Kidney (tissue), 22 donors: ENCODE measurements at places on chromosomes 12 and 14. TPM values are rescaled to one million over a fixed set of nuclear protein-coding genes. Genes with fewer than 3 reads are reported as not detected.
A peak's percentile ranks its signal among the peaks of the same experiment; 100 is the strongest.

- DNase-seq, result no peak
Measured at GRCh38 chr14:35340616-35341453, 48.7 kb downstream of the PSMA6 start.

GRCh38 chr14:94517248-94517640, 8.0 kb upstream of the SERPINA12 start:
- DNase-seq, result no peak

DNA sequence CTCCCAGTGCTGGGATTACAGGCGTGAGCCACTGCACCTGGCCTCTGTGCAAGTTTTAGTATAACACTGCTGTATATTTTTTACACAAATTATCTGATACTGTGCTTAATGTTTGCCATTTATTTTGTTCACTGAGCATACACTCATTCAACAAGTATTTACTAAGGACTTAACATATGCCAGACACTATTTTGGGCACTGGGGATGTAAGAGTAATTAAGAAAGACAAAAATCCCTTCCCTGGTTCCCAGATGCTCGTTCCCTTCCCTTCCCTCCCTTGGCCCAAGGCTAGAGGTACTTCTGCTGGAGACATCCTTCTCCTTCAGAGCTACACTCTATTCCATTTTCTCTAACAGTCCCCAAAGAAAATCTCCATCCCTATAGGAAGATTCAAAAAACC, 12.5 kb downstream of the CIT start:
- no peak for DNase-seq

DNA sequence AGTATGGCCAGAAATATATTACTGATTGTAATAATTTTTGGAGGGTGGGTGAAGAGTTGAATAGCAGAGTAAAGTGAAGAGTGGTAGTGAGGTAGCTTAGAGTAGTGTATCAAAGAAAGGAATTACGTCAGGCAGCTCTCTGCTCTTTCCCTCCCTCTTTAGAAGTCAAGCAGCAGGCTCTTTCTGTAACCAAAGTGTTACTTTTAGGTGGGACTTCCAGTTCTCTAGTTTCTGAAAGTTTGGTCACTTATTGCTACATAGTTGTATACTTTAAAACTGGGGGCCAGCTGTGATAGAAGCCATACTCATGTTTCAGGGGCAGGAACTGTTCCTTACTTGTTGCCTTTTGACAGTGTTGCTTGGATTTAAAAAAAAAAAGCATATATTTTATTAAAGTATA, 30.6 kb downstream of the ATF7IP start:
- DNase-seq, result no peak

- no peak for DNase-seq
Measured at GRCh38 chr14:73225496-73225895, 11.8 kb upstream of the PAPLN start.

- no peak for DNase-seq
Measured at GRCh38 chr12:2009623-2010022, 5.4 kb upstream of the DCP1B start.

DNA sequence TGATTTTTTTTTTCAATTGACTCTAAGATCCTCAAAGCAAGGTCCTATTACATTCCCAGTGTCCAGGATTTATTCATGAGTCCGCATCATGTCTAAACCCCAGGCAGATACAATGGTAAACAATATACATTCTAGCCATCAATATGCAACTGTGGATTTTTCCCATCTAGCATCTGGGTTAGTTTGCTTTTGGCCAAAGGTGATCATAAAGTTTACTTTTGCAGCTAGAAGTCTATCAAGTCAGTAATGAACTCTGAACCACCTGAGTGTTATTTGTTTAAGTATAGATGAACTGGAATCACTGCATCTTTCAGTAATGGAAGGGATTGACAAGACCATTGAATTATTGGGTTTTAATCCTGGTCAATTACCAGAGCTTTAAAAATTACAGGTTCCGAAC, 80.8 kb downstream of the STON2 start:
- DNase-seq, result no peak

- DNase-seq, result no peak
Measured at GRCh38 chr12:22008196-22008595, 37.8 kb upstream of the CMAS start.

The AMDHD1 gene
- total RNA-seq, result 1.2 TPM

DNA sequence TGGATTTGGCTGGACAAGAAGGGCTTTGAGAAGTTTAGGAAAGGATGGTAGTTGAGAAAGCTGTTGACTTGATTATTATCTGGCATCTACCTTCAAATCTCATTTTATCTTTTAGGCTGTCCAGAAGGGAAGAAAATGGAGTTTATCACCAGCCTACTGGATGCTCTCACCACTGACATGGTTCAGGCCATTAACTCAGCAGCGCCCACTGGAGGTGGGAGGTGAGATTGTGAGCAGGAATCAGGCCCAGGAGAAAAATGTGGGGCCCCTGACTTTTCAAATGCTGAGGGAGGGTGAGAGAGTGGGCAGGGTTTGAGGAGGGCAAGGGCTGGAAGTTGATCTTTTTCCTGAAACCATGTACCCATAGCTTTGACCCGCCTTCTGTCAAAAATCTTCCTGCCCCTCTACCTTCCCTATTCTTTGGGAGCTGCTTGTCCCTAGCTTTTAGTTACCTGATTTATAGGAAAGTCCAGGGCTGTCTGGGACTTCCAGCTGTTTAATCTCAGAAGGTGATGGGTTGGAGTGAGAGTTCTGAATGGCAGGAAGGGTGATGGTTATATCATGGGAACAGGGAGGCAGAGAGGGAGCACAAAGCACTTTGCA, 134.2 kb downstream of the SMOC1 start:
- DNase-seq, result no peak

GRCh38 chr14:100836941-100837804, 11.3 kb downstream of the MEG3 start:
- peak; percentile 29 for DNase-seq

DNA sequence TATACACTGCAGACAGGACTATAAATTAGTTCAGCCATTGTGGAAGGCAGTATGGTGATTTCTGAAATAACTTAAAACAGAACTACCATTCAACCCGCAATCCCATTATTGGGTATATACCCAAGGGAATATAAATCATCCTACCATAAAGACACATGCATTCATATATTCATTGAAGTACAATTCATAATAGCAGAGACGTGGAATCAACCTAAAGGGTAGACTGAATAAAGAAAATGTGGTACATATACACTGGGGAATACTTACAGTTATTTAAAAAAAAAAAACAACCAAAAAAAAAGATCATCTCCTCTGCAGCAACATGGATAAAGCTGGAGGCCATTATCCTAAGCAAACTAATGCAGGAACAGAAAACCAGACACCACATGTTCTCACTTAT, 473.9 kb downstream of the TRHDE start:
- no peak for DNase-seq

DNA sequence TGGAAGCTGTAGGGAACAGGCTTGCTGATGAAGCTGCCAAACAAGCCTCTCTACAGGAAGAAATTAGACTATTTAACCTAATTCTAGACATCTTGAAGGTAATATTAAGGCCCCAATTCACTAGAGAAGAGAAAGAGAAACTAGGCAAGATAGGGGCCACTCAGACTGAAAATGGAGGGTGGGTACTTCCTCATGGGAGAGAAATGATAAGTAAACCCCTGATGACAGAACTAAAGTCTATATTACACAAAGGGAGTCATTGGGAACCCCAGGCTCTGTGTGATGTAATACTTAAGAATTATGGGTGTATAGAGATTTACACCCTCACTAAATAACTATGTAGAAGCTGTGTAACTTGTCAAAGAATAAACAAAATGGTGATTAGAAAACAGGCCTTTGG, 64.3 kb downstream of the APOBEC1 start:
- DNase-seq, result no peak

- no peak for DNase-seq
Measured at GRCh38 chr14:85279407-85279806, 250.5 kb upstream of the FLRT2 start.

The TEX52 gene
- total RNA-seq, result not detected

DNA sequence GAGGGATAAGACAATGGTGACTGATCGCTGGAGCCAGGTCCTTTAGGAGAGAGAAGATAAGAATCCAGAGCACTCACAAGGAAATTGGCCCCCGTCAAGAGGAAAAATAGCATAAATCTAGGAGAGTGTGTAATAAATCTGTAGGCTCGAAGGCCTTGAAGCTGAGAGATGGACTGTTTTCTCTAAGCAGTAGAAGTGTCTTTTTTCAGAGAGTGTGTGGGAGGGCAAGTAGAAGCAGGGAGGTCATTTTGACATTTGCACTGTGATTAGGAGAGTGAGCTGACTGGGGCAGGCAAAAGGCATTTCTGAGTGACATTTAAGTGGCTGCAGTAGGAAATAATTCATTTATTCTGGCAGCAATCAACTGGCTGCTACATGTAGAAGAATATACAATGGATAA, 78.0 kb upstream of the DDHD1 start:
- peak; percentile 40 for DNase-seq

DNA sequence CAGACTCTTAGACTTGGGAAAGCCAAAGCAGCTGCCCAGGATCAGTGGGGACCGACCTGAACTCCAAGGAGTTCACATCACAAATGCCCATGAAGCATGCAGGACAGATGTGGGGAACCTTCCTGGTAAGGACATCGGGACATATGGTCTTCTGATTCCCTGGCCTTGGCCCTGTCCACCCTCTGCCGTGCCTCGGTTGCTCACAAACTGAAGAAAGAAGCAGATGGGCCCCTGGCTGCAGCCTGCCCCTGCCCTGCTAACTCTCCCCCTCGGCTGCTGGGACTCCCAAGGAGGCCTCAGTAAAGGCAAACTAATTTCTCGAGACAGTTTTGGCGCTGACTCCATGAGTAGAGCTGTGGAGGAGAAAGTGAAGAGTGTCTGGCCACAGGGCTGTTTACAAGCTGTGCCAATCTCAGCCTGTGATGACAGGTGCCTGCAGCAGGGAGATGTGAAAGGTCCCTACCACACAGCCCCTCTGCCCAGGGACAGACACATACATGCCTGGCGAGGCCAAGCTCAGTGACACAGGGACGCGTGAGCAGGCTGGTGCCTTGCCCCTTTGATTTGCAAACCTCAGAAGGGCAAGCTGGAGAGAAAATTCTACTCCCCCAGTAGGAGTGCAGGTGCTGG, 48.6 kb downstream of the ISCA2 start:
- no peak for DNase-seq

- DNase-seq, result no peak
Measured at GRCh38 chr14:78970677-78971076, 800.5 kb downstream of the NRXN3 start.

The CMA1 gene
- total RNA-seq, result 2.1 TPM

- DNase-seq, result no peak
Measured at GRCh38 chr12:13463189-13463588, 266.7 kb downstream of the EMP1 start.

The SOAT2 gene
- total RNA-seq, result 0.19 TPM

The TAMALIN gene
- total RNA-seq, result 52.3 TPM

GRCh38 chr14:53470351-53471043, 317.4 kb upstream of the DDHD1 start:
- no peak for DNase-seq

GRCh38 chr12:123384318-123384993, 524 bp downstream of the KMT5A start:
- DNase-seq, result no peak

DNA sequence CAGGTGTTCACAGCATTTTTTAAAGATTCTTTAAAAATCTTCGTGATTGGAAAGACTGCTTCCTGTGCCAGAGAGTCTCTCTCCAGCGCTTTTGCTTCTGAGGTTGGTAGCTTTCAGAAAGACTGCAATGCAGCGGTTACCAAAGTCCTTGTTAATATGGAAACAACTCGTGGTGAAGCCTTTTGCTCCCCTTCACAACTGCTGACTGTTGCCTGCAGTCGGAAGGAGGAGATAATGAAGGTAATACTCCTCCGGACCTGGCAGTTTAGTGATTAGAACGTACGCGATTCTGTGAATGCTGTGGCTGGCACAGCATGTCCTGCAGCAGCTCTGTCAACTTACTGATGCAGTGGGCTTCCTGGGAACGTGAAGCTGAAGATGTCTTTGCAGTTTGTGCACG, 50.9 kb downstream of the TRAF3 start:
- peak; percentile 43 for DNase-seq

GRCh38 chr14:38168416-38168815, 39.3 kb upstream of the SSTR1 start:
- DNase-seq, result no peak

DNA sequence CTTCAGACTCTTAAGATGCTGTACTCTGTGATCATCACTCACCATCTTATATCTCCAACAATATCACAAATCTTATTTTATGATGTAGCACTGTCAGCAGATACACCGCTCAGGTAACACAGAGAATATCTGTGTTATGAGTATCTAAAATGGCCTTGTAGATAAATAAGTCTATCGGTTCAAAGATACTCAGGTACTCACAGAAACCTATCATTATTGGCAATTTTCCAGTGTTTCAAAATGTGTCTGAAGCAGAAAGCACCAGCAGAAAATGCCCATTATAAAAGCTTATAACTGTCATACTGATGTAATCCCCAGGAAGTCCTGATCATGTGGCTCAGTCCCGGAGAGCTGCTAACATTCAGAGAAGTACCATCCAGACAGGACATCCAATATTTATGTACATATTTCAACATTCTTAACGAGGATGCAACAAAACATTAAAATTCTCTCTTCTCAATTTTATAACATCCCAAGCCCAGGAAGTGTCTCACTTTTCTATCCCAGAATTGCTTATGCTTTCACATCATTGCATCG, 190.7 kb upstream of the LMNTD1 start:
- DNase-seq, result no peak

DNA sequence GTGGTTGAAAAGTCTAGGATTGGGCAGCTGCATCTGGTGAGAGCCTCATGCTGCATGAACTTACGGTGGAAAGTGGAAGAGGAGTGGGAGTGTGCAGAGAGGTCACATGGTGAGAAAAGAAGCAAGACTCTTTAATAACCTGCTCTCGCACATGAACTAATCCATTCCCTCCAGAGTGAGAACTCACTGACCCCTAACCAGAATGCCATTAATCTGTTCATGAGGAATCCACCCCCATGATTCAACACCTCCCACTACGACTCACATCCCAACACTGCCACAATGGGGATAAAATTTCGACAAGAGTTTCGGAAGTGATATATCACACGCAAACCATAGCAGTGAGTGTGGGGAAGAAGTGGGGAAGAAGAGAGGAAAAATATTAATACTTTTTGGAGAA, 377.4 kb downstream of the NAV3 start:
- DNase-seq, result no peak

- DNase-seq, result no peak
Measured at GRCh38 chr12:51589060-51589459, 2.0 kb upstream of the SCN8A start.

DNA sequence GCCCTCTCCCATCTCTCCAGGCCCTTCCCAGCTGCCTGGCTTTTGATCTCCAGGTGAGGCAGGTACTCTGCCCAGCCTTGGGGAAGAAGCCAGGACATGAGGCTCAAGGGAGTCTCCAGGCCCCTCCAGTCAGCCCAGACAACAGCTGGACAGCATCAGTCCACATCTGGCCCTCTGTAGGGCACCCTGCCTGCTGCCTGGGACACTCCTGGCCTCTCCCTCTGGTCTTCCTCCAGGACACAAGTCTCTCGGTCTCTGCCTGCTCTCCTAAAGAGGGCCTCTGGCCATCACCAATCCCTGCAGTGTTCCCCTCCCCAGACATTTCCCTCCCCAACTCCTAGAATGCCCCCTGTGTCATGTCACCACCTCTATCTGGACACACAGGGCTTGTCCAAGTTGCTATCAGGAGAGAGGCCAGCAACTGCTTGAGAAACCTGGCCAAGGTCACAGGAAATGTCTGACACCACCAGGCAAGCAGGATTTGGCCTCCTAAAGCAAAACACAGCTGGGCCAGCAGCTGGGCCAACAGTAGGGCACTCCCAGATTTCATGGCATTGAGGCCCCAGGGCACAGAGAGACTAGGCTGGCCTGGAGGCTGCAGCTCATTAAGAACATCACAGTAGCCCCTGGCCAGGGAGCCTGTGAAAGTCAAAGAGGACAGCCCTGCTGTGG, 29.0 kb downstream of the LTBP2 start:
- DNase-seq, result no peak

- DNase-seq, result no peak
Measured at GRCh38 chr14:80523518-80524117, 312.3 kb upstream of the DIO2 start.
